Upper lobe of left lung (tissue), 6 donors: ENCODE measurements at places on chromosomes 1 and 21.
A peak's percentile ranks its signal among the peaks of the same experiment; 100 is the strongest.

DNA sequence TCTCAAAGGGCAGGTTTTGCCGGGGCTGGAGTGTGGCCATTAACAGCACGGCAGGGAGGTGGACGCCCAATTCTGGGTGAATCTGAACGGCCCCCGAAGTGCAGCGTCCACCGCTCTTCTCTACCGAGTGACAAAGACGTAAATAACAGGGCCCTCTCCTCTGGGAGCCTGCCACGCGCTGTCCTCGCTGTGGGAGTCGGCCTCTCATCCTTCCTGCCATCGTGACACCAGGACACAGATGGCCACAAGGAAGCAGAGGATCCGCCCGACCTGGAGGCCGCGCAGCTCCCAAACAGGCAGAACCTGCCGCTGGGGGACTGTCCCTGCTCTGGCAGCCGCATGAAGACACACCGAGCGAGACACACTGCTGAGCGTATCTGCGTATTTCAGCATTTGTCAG is 12.1 kb upstream of the CDK11B start:
- DNase-seq: no peak

DNA sequence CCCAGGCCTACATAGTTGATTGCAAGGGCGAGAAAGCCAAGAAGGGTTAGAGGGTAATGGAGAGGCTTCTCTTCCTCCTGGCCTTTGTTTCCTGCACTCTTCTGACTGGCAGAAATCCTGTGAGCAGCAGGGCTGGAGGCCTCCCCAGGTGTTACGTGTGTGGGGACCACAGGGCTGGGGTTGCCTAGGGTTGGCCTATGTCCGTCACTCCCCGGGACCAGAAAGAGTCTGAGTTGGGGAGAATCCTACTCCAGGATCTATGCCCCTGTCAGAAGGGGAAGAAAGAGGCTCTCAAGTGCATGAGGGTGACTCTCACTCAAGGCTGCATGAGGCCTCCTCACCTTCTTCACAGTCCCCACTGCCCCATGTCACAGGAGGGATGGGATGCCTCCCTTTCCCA is 38.5 kb downstream of the IGFN1 start:
- no peak for DNase-seq

DNA sequence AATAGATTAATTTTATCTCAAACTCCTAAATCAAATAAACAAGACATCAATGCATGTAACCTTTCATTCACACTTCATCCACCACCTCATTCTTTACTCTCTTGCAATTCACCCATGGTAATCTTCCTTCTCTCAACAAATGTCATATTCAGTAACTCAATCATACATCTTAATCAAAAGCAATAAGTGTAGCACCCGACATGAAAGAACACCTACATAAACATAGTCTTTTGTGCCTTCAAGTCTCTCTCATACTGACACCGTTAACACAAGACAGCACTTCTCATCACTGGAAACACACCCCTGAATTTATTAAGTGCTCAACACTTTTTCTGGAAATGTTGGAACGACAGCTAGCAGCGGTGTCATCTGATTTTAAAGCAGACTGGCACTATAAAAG is 225.9 kb downstream of the TTLL7 start:
- DNase-seq: no peak

GRCh38 chr1:153977250-153978240 is at the start of gene JTB:
TSS of gene JTB (minus strand) at chr1:153977674. CDS start at chr1:153977252, 422 bp downstream.
- DNase-seq: peak; percentile 92

- no peak for DNase-seq
Observed at GRCh38 chr1:178376008-178376407, 120.8 kb downstream of the CLEC20A start.

GRCh38 chr1:117928881-117929342 is 509 bp downstream of the GDAP2 start:
- peak; percentile 76 for DNase-seq

DNA sequence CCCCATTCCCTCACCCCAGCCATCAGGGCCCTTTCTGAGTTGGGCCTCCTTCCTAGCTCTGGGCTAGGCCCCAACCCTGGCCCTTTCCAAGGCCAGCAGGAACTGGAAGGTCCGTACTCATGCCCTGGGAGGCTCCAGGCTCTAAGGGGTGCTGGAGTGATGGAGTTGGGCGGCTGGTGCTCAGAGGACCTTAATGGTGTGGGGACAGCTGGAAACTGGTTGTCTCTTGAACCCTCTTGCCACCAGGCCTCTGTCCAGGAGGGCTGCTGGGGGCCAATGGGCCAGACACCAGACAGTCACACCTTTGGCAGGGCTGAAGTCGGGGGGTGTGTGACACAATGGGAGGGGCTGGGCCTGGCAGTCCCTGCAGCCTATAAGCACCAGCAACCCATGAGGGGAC is 9.2 kb upstream of the PADI1 start:
- no peak for DNase-seq

DNA sequence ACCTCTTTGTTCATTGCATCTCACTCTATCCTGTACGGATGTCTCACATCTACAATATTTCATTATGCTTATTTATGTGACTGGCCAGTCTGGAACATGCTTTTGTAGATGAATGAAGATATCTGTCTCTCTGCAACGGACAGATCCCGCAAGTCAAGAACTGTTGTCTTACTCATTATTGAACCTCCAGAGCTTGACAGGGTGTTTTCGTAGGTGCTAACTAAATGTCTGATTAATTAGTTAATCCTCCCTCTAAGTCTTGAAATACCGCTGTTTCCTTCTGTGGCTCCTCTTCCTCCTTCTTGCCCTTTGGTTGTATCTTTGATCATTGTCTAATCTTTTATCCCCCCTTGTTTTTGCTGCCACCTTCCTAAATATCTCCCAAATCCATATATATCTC is 3.2 kb upstream of the C1orf162 start:
- DNase-seq: no peak

DNA sequence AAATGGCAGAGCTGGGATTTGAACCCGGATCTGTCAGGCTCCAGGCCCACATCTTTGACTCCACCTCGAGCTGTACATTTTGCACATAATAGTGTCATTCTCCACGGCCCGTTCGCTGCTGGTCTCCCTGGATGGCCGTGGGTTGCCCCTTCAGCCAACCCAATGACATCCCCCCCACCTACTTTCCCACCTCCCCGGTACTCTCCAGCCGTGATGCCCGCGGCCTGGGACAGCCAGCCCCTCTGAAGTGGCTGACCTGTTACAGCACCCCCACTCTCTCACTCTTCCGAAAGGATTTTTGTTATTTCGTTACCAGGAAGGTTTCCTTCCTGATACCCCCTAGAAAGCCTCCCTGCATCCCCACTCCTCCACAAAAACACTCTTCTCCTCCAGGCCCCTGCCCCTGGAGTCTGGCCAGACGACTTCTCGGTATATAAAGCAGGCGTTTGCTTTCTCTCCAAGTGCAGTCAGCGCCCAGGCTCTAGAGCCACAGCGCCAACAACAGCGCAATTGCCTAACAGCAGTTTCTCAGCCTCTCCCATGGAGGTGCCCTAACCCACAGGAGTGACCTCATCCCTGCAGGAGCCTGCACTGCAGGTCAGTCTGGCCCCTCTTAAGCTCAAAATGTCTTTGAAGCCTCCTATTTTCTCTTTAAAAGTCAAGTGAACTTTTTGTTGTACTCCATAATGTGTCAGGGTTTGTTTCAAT is 14.5 kb upstream of the GJB5 start:
- DNase-seq: peak; percentile 50
